GM18507 (cell line): ENCODE measurements at places on chromosomes 1 and 21.

DNA sequence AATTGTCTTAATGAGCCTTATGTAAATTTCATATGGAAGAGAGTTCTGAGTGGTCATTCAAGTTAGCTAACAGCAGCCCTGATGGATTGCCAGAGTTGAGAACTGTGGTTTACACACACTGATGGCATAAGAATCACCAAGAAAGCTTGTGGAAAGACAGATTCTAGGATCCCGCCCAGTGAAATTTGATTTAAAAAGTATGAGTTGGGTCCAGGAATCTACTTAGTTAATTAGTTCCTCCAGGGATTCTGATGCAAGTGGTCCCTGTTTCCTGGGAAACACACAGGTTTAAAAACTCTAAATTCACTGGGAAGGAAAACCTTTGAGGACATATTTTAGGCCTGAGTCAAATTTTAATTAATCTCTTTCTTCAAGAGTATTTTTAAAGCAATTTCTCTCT, 144.3 kb downstream of the NTPCR start:
- DNase-seq: no peak

GRCh38 chr1:30605441-30605920, 117.9 kb downstream of the MATN1 start:
- DNase-seq: no peak

- no peak for DNase-seq
These were observed 42.7 kb downstream of the ZSCAN20 start for GRCh38 chr1:33515112-33515511.

DNA sequence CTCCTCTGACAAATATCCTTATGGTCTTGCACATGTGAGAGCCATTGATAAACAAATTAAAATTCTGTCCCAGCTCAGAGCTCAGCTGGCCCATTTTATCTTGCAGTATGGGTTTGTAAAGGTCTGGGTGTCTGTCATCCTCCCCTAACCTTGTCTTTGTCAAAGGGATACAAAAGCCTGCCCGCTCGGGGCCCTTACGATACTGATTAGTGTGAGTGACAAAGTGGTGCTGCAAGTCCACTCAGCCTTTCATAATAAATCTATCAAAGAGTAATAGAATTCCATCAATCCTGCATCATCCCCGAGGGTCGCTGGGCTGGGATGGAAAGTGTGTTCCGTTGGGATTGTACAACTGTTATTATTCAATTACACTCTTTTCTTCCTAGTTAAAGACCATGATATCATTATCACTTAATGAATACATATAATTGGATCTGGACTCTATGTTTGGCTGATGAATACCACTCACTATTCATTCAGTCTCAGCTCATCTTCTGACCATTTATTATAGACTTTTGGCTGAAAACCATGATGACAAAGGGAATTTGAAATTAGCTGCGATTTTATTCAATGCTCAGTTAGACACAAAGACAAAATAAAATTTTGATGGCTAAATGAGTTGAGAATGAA, 122.5 kb upstream of the FOXD3 start:
- DNase-seq: no peak

DNA sequence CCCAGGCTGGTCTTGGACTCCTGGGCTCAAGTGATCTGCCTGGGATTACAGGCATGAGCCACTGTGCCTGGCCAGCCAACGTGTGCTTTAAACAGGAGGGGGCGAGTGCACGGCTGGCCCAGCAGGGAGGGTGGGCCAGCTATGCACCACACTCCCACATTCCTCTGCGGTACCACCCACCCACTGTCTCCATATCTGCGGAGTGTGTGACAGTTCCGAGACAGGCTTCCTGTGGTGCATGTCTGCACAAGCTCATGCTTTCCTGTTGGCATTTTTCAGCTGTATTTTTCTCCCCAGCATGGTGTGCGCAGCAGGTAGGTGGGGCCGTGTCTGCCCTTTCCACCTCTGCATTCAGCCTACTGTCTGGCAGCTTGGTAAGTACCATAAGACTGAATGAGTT, 183.3 kb downstream of the AJAP1 start:
- no peak for DNase-seq

GRCh38 chr1:18583326-18583941, 47.2 kb upstream of the PAX7 start:
- DNase-seq: no peak

DNA sequence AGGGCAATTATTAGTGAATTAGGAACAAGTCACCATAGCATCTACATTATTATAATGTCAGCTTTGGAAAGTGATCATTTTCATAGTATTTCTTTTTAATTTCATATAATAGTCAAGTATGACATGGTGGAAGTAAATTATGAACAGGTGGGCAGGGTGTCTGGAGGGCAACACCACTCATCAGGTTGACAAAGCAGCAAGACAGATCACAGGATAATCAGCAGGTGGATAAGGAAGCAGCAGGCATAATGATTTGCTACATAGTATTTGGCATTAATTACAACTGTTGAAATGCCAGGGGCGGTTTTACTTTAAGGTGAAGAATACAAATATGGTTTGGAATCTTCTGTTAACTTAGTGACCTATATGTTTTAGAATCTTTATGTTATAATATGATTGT, 1342.2 kb downstream of the PLA2G4A start:
- no peak for DNase-seq

DNA sequence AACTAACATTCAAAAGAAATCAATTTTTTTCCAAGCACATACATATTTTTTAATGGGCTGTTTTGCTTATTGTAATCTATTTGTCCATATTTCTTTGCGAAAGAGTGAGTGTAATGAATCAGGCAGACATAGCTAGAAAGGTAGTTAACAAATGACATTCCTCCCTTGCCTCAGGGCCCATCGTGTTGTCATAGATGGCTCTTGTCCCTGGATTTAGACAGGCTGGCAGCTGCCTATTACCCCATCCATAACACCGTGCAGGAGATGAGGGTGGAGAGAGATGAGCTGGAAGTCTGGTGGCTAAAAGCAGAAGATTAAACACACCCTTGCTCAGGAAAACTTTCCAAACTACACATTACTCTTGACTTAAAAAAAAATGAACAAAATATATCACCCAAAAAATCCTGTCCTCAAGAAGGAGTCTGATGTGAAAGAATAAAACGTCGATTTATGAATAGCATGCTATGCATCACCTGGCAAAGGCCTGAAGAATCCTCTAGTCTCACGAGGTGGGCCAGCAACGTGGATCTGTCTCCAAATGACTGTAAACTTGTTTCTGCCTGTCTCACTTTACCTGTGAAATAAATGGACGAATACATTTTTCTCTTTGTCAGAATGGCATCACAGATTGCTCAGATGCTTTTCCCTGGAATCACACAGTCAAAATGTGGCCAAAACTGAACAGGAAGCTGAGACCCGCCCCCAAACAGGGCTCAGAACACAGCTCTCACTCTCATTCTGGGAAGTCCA, 55.7 kb downstream of the C21orf91 start:
- no peak for DNase-seq

- no peak for DNase-seq
These were observed 18.2 kb downstream of the DNAJC11 start for GRCh38 chr1:6683434-6683833.

- no peak for DNase-seq
These were observed 61.2 kb upstream of the ETV3 start for GRCh38 chr1:157199421-157199755.
